ENCODE measurements at places on chromosomes 5 and 9. TPM values are rescaled to one million over a fixed set of nuclear protein-coding genes. Genes with fewer than 3 reads are reported as not detected.

GRCh38 chr5:3612591-3613042 is 17.0 kb downstream of the IRX1 start:
- no peak overlapping the region for H3K27ac ChIP-seq
- no peak overlapping the region for H3K4me3 ChIP-seq
- DNase-seq, result no peak
- no peaks in the 10 kb centered on the region for H3K36me3 ChIP-seq
- no peaks in the 10 kb centered on the region for H3K27me3 ChIP-seq

Gene PAEP
- polyA plus RNA-seq, result not detected

Gene OR1Q1
- not detected for polyA plus RNA-seq

- no peak for DNase-seq
- H3K4me3 ChIP-seq, result no peak overlapping the region
- H3K36me3 ChIP-seq, result no peaks in the 10 kb centered on the region
- H3K4me1 ChIP-seq, result peaks cover 100% of the 10 kb centered on the region
- peak overlapping the region; percentile 33 for H3K27ac ChIP-seq
Observed at GRCh38 chr5:154782326-154782725, 27.1 kb downstream of the LARP1 start.

- no peak overlapping the region for H3K27ac ChIP-seq
- no peak for DNase-seq
- H3K27me3 ChIP-seq, result no peaks in the 10 kb centered on the region
- peaks cover 7% of the 10 kb centered on the region for H3K36me3 ChIP-seq
- no peak overlapping the region for H3K4me3 ChIP-seq
Observed at GRCh38 chr5:83048277-83048676, 28.9 kb downstream of the TMEM167A start.

Gene TRIM7
- polyA plus RNA-seq, result 3.4 TPM

Gene MATR3
- polyA plus RNA-seq, result 73.9 TPM

DNA sequence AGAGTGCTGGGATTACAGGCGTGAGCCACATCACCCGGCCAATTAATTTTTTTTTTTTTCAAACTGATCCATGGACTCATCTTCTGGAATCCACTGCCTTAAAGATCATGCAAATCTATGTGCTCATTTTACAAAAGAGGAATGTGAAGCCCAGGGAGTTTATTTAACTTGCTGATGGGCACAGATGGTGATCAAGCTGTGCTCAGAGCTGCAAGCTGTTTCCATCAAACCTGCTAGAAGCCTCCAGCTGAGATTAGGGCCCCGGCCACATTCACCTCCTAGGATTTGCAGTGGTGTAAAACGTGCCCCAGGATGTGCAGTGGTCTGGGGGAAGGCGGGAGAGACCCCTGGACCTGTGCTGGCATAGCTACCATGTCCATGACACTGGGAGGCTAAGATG is 56.1 kb upstream of the TUT7 start:
- no peaks in the 10 kb centered on the region for H3K36me3 ChIP-seq
- no peak overlapping the region for H3K27ac ChIP-seq
- H3K27me3 ChIP-seq, result no peaks in the 10 kb centered on the region
- peaks cover 20% of the 10 kb centered on the region for H3K4me1 ChIP-seq

Gene SHISAL2B
- polyA plus RNA-seq, result not detected

DNA sequence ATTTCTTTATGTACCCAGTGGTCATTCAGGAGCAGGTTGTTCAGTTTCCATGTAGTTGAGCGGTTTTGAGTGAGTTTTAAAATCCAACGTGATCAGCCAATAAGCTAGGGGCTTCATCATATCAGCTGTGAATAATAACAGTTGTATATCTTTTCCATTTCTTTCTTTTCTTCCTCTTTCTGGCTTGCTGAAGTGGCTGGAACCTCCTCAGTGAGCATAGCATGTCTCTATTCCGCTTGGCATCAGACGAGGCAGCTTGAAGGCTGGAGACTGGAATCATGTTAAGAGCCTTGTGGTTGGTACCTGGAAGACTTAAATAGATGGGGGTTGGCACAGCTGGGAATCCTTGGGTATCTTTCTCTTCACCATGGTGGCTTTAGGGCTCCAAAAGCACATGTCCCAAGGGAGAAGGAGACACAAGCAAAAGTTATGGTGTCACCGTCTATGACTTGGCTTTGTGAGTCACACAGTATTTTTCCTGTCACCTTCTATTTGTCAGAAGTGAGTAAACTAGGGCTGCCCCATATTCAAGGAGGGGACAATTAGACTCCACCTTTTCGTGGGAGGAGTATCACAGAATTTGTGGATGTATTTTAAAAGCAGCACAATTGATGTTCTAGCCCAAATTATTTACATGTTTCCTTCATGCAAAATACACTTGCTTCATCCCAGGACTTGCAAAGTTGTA is 38.0 kb upstream of the RETREG1 start:
- no peak overlapping the region for H3K27ac ChIP-seq
- H3K27me3 ChIP-seq, result no peaks in the 10 kb centered on the region

GRCh38 chr5:31530541-31531265 is 1.2 kb downstream of the DROSHA start:
- peaks cover 26% of the 10 kb centered on the region for H3K4me1 ChIP-seq
- peaks cover 57% of the 10 kb centered on the region for H3K36me3 ChIP-seq
- no peak for DNase-seq
- no peak overlapping the region for H3K27ac ChIP-seq

- no peak overlapping the region for H3K4me3 ChIP-seq
- no peak overlapping the region for H3K27ac ChIP-seq
- H3K36me3 ChIP-seq, result no peaks in the 10 kb centered on the region
- H3K27me3 ChIP-seq, result no peaks in the 10 kb centered on the region
- no peak for DNase-seq
- no peaks in the 10 kb centered on the region for H3K4me1 ChIP-seq
Observed at GRCh38 chr9:14766299-14766698, 43.8 kb upstream of the CER1 start.

Gene SPATA31D4
- not detected for polyA plus RNA-seq

GRCh38 chr9:113298924-113299770 is 4.0 kb downstream of the RNF183 start:
- H3K27me3 ChIP-seq, result no peaks in the 10 kb centered on the region
- no peaks in the 10 kb centered on the region for H3K36me3 ChIP-seq
- H3K27ac ChIP-seq, result no peak overlapping the region
- peak; percentile 44 for DNase-seq
- no peak overlapping the region for H3K4me3 ChIP-seq

Gene PCDHGB4
- polyA plus RNA-seq, result not detected

DNA sequence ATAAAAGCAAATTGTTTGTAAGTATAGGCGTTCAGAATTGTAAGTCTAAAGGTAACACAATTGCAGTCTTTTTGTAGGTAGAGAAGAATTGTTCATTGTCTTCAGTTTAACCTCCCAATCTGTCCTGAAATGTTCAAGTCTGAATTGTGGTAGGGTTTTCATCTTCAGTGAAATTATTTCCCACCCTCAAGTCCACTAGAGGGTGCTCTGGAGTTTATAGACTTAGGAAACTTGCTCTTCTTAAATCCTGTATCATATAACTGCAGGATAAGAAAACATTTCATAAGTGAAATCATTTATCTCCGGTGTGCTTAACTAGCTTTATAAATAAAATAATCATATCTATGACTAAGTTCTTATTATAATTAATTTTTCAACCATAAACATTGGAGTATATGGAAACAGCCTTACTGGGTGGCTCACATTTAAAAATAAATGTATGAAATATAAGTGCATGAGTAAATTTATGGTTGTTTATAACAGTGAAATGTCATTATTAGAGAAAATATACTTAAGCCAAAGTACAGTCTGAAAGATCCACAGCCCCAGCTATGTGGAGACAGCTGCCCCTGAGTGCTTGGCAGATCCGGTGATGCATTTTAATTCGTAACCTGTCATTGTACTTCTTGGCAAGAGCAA is 182.4 kb upstream of the OTULINL start:
- no peak overlapping the region for H3K27ac ChIP-seq
- peaks cover 25% of the 10 kb centered on the region for H3K4me1 ChIP-seq
- DNase-seq, result no peak
- H3K4me3 ChIP-seq, result no peak overlapping the region
- H3K36me3 ChIP-seq, result peaks cover 76% of the 10 kb centered on the region

Gene AQP7
- 5.3 TPM for polyA plus RNA-seq

Gene ABCA1
- polyA plus RNA-seq, result 1.9 TPM

DNA sequence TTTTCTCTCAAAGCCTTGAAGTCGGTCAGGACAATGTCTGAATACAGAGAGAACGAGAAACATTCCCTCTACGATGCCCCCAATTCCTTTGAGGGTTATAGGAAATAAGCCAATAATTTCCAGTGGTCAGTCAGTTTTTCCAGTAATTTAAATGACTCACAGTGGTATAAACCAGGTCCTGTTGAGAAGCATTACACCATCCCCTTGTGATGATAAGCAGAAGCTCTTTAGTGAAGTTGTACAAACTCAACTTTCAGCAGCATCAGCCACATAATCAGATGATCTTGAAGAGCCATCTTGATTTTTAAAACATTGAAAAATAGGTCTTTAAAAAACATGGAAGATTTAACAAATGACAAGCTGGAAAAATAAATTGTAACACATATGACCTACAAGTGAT is 173.9 kb upstream of the ZNF462 start:
- no peak overlapping the region for H3K27ac ChIP-seq
- no peak for DNase-seq
- H3K4me1 ChIP-seq, result no peaks in the 10 kb centered on the region
- no peaks in the 10 kb centered on the region for H3K27me3 ChIP-seq
- no peak overlapping the region for H3K4me3 ChIP-seq

DNA sequence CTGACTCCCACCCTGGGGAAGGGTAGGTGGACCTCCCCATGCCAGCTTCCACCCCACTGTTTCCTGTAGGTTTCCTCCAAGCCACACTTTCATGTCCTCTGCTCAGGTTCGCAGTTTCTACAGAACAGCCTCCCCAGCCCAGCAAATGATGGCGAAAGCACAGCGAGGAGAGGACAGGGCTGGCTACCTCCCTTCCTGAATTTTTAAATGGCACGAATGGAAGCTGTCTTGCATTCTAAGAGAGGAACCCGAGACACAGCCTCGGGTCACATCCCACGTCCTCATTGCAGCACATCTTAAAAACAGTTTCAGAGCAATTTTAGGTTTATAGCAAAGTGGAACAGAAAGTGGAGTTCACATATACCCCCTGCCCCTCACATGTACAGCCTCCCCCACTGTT is 330.3 kb downstream of the NTRK2 start:
- H3K27me3 ChIP-seq, result no peaks in the 10 kb centered on the region
- no peaks in the 10 kb centered on the region for H3K4me1 ChIP-seq
- no peak overlapping the region for H3K4me3 ChIP-seq
- DNase-seq, result no peak

DNA sequence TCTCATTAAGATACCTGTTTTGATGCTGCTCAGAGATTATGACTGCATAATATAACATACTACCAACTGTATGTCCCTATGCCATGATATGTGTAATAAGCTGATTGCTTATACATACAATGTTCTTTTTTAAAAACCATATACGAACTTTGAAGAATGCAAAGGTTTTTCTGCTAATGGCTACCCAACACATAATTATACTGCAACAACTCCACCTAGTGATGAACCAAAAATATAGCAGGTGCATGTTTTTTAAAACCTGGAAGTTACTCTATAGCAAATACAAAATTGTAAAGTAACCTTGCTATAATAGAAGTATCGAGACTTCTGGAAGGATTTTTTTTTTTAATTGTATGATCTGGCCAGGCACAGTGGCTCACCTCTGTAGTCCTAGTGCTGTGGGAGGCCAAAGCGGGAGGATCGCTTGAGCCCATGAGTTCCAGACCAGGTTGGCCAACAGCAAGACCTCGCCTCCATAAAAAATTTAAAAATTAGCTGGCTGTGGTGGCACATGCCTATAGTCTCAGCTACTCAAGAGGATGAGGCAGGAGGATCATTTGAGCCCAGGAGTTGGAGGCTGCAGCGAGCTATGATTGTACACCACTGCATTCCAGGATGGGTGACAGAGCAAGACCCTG is 49.1 kb downstream of the HOMER1 start:
- H3K27me3 ChIP-seq, result no peaks in the 10 kb centered on the region
- H3K4me1 ChIP-seq, result no peaks in the 10 kb centered on the region
- H3K27ac ChIP-seq, result no peak overlapping the region

Gene CACNA1B
- not detected for polyA plus RNA-seq

GRCh38 chr5:6086871-6087270 is 291.5 kb downstream of the MED10 start:
- DNase-seq, result no peak
- no peak overlapping the region for H3K4me3 ChIP-seq
- no peaks in the 10 kb centered on the region for H3K27me3 ChIP-seq
- H3K36me3 ChIP-seq, result no peaks in the 10 kb centered on the region

Gene JAKMIP2
- 2.6 TPM for polyA plus RNA-seq

DNA sequence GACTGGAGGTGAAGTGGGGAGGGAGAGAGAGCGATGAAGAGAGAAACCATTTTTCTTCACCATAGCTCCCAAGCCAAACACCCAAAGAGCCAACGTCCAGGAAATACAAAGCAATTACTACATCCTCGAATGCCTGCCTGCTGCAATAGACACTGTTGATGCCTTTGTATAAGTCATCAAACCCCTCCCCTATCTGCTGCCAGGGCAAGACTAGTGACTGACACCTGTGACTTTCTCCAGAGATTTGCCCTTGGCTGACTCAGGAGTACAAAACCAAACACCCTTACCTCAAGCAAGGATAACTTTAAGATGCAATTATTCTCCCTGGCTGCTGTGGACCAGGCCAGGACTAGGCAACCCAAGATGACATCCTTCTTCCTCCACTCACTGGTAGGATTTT is 81.8 kb upstream of the RASA1 start:
- no peaks in the 10 kb centered on the region for H3K27me3 ChIP-seq
- no peak overlapping the region for H3K4me3 ChIP-seq
- no peaks in the 10 kb centered on the region for H3K4me1 ChIP-seq
- no peak overlapping the region for H3K27ac ChIP-seq
- no peaks in the 10 kb centered on the region for H3K36me3 ChIP-seq

DNA sequence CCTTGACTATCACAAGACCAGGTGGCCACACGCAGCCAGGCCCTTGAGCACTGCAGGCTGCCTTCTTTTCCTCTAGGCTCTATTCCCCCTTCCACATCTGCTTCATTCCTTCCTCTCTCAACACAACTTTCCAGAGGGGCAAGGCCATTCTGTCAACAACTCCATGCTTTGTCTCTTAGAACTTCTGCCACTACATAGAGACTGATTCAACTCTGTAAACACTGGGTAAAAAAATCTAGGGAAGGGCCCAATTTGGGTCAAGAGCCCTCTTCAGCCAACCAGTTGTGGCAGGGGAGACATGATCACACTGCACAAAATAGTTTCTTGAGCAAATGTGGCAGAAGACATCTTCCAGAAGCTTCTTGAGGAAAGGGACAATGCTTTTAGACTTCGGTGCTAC is 55.6 kb downstream of the ATPSCKMT start:
- no peaks in the 10 kb centered on the region for H3K27me3 ChIP-seq
- no peak overlapping the region for H3K4me3 ChIP-seq
- no peaks in the 10 kb centered on the region for H3K4me1 ChIP-seq
- no peak for DNase-seq

- peaks cover 10% of the 10 kb centered on the region for H3K4me1 ChIP-seq
- no peak overlapping the region for H3K4me3 ChIP-seq
- H3K36me3 ChIP-seq, result no peaks in the 10 kb centered on the region
- peak; percentile 5 for DNase-seq
- peak overlapping the region; percentile 88 for H3K27ac ChIP-seq
Observed at GRCh38 chr9:128148509-128149000, 698 bp upstream of the LCN2 start.

GRCh38 chr5:60092671-60093422 is 199.3 kb upstream of the PDE4D start:
- no peaks in the 10 kb centered on the region for H3K36me3 ChIP-seq
- no peak for DNase-seq
- H3K4me1 ChIP-seq, result no peaks in the 10 kb centered on the region
- H3K27ac ChIP-seq, result no peak overlapping the region
- H3K4me3 ChIP-seq, result no peak overlapping the region

Gene MLANA
- not detected for polyA plus RNA-seq
